Chondrocyte (in vitro differentiated cells): ENCODE measurements at places on chromosomes 16 and 17. TPM values are rescaled to one million over a fixed set of nuclear protein-coding genes. Genes with fewer than 3 reads are reported as not detected.
A peak's percentile ranks its signal among the peaks of the same experiment; 100 is the strongest.

HNF1B gene
- 3.6 to 10.5 TPM (median 10.1 TPM) in 3 replicates for total RNA-seq

BCL6B gene
- total RNA-seq = not detected in 3 replicates

FADS6 gene
- not detected in 3 replicates for total RNA-seq

FNDC8 gene
- not detected in 3 replicates for total RNA-seq

CD79B gene
- not detected in 3 replicates for total RNA-seq

CLDN6 gene
- total RNA-seq = 0.27 to 0.69 TPM in 2 of 3 replicates, not detected in the other

POLR2A gene
- 113 to 121 TPM (median 115 TPM) in 3 replicates for total RNA-seq

WNT3 gene
- 4.1 to 5.2 TPM (median 4.9 TPM) in 3 replicates for total RNA-seq

SLC16A11 gene
- 0.41 to 0.85 TPM (median 0.47 TPM) in 3 replicates for total RNA-seq

GRCh38 chr17:4542003-4542725 is 13.0 kb downstream of the MYBBP1A start:
- no peak overlapping the region for H3K27ac ChIP-seq
- H3K27me3 ChIP-seq = no peaks in the 10 kb centered on the region
- H3K36me3 ChIP-seq = peaks cover 13% of the 10 kb centered on the region
- no peak for DNase-seq
- H3K4me3 ChIP-seq = no peak overlapping the region

DNA sequence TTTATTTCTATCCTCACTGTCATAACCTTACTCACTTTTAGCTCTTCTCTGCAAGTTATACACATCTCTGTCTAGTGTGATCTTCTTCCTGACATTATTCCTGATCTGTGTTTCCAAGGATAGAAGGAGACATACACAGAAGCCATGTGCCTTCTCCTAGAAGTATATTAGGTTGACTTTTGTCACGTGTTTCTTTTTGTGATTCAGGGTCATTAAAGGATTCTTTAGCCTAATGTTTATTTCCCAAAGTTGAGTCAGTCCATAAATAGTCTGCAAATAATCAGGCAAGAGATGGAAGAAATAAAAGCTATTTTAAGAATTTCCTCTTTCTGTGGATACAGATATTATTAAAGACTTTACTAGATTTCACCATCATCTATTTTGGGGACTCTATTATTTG is 214.1 kb upstream of the GOT2 start:
- H3K36me3 ChIP-seq = no peaks in the 10 kb centered on the region
- H3K4me3 ChIP-seq = no peak overlapping the region
- H3K27ac ChIP-seq = no peak overlapping the region
- no peaks in the 10 kb centered on the region for H3K4me1 ChIP-seq
- peaks cover 6% of the 10 kb centered on the region for H3K27me3 ChIP-seq

DNA sequence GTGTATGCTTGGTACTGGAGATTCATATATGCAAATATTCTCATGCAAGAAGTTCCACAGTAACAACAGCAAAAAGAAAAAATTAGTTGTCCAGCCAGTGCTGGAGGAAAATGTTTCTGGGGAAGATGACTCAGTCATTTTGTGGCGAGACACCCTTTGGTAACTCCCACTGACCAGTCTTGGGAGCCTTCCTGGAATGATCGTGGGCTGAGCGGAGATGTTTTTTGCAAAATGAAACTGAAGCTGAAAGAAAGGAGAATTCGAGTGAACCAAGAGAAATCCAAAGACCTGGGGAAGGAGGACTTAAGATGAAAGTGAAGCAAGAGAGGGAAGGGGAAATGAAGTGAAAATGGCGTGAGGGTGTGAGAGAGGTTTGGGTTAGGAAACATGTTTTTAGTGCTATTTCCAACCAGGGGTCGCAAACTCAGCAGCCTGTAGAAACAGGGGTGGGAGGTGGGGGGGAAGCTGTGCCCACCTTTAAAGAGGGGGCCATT is 5.2 kb downstream of the ITPRIPL2 start:
- peaks cover 14% of the 10 kb centered on the region for H3K36me3 ChIP-seq
- peaks cover 50% of the 10 kb centered on the region for H3K4me1 ChIP-seq
- DNase-seq = no peak
- peak overlapping the region; percentile 99 for H3K27ac ChIP-seq
- H3K4me3 ChIP-seq = peak overlapping the region; percentile 83
- no peaks in the 10 kb centered on the region for H3K27me3 ChIP-seq

DNA sequence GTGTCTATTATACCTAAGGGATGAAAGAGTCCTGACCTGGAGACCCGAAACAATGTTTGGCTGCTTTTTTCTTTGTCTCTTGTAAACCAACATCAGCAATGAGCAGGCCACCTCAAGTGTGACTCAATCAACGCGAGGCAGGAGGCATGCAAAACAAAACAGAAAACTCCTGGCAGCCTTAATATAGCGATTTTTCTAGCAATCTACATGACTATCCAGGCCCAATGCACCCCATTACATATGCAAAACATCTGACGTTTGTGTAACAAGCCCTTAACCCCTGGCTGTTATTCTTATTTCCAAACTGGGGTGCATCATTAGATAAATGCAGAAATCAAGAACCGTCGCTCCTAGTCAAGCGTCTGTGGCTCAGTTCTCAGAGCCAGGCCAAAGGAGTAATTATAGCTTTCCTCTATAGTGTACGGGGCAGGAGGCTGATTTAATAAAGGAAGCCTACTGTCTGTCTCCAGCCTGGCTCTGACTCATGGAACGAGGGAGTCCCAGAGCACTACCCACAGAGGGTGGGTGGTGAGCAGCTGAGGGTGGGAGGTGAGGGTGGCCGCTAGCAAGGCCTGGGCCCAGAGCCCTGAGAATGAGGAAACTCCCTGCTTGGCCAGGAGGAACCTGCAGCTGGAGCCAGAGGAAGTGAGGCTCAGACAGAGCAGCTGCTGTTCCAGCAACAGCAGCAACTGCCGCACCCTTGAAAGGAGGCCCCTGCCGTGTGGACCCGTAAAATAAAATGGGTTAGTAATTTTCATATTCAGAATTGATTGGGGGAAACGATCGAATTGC is 43.9 kb downstream of the CHD9 start:
- H3K27ac ChIP-seq = peak overlapping the region; percentile 99
- H3K4me1 ChIP-seq = peaks cover 71% of the 10 kb centered on the region
- H3K4me3 ChIP-seq = peak overlapping the region; percentile 74
- no peaks in the 10 kb centered on the region for H3K27me3 ChIP-seq
- H3K36me3 ChIP-seq = no peaks in the 10 kb centered on the region

GRCh38 chr17:39461926-39462569 is 762 bp downstream of the CDK12 start:
- H3K27me3 ChIP-seq = no peaks in the 10 kb centered on the region
- H3K4me1 ChIP-seq = peaks cover 39% of the 10 kb centered on the region
- peak overlapping the region; percentile 99 for H3K27ac ChIP-seq
- peaks cover 5% of the 10 kb centered on the region for H3K36me3 ChIP-seq
- H3K4me3 ChIP-seq = peak overlapping the region; percentile 92

DNA sequence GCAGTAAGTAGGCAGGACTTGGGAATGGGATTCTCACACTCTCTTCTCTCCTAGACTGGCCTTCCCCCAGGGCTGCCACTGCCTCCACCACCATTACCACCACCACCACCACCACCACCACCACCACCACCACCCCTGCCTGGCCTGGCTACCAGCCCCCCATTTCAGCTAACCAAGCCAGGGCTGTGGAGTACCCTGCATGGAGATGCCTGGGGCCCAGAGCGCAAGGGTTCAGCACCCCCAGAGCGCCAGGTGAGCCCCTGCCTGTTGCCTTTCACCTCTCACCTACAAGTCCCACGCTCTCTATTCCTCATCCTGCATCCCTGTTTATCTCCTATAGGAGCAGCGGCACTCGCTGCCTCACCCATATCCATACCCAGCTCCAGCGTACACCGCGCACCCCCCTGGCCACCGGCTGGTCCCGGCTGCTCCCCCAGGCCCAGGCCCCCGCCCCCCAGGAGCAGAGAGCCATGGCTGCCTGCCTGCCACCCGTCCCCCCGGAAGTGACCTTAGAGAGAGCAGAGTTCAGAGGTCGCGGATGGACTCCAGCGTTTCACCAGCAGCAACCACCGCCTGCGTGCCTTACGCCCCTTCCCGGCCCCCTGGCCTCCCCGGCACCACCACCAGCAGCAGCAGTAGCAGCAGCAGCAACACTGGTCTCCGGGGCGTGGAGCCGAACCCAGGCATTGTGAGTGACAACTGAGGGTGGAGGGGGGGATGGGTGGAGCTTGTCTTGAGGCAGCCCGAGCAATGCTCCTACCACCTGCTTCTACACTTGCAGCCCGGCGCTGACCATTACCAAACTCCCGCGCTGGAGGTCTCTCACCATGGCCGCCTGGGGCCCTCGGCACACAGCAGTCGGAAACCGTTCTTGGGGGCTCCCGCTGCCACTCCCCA is 7.9 kb upstream of the TMEM88 start:
- no peaks in the 10 kb centered on the region for H3K27me3 ChIP-seq
- no peak overlapping the region for H3K4me3 ChIP-seq
- peaks cover 19% of the 10 kb centered on the region for H3K4me1 ChIP-seq
- H3K27ac ChIP-seq = peak overlapping the region; percentile 36

DNA sequence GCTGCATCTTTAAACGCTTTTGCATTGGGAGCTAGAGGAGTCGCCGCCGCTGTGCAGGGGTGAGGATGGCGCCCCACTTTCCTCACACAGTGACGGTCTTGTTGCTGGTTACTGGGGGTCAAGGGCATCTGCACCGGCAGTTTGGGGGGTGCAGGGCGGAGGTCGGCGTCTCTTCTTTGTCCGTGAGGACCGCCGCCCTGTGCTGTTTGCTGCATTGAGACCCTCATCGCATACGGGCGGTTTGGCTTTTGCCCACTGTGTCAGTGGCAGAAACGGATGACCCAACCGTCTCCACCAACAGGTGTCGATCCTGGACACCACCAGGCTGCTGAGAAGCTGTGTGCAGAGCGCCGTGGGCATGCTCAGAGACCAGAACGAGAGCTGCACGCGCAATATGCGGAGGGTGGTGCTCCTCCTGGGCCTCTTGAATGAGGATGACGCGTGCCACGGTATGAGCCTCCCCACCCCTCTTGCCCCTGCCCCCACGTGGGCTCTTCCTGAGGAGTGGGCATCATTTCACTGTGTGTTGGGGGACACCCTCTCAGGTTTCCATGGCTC is 61.2 kb upstream of the ENDOV start:
- peak; percentile 73 for DNase-seq
- no peaks in the 10 kb centered on the region for H3K27me3 ChIP-seq
- peaks cover 6% of the 10 kb centered on the region for H3K4me1 ChIP-seq
- peak overlapping the region; percentile 36 for H3K27ac ChIP-seq
